ENCODE measurements at places on chromosomes 11 and 22. TPM values are rescaled to one million over a fixed set of nuclear protein-coding genes. Genes with fewer than 3 reads are reported as not detected.

The MS4A6A gene
- 34.2 TPM for polyA plus RNA-seq

The MGAT3 gene
- 1.1 TPM for polyA plus RNA-seq

GRCh38 chr11:45920531-45921477 lies 1.7 kb upstream of the LARGE2 start:
- H3K27ac ChIP-seq = peak overlapping the region; percentile 87
- H3K4me3 ChIP-seq = no peak overlapping the region

DNA sequence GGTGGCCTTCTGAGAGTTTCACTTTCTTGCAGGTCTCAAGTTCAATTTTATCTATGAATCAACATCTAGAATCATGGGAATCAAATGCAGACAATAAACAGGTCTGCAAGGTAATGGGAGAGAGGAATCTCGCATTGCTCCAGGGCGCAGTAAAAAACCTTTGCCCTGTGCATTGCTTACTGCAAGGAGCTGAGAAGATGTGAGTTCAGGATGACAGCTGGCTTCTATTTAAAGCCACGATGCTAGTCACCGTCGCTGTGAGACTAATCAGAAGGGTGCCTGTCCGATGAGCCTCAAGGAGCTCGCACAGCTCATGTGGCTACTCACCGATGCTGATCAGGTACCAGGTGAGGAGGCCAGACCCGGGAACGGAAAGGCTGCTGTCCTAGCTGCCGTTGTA lies 30.2 kb upstream of the APOA1 start:
- H3K4me3 ChIP-seq = no peak overlapping the region
- no peaks in the 10 kb centered on the region for H3K4me1 ChIP-seq
- no peaks in the 10 kb centered on the region for H3K27me3 ChIP-seq
- peaks cover 100% of the 10 kb centered on the region for H3K36me3 ChIP-seq
- no peak for DNase-seq

The CYP2D6 gene
- polyA plus RNA-seq = 1.00 TPM

The TMEM218 gene
- 16.1 TPM for polyA plus RNA-seq

DNA sequence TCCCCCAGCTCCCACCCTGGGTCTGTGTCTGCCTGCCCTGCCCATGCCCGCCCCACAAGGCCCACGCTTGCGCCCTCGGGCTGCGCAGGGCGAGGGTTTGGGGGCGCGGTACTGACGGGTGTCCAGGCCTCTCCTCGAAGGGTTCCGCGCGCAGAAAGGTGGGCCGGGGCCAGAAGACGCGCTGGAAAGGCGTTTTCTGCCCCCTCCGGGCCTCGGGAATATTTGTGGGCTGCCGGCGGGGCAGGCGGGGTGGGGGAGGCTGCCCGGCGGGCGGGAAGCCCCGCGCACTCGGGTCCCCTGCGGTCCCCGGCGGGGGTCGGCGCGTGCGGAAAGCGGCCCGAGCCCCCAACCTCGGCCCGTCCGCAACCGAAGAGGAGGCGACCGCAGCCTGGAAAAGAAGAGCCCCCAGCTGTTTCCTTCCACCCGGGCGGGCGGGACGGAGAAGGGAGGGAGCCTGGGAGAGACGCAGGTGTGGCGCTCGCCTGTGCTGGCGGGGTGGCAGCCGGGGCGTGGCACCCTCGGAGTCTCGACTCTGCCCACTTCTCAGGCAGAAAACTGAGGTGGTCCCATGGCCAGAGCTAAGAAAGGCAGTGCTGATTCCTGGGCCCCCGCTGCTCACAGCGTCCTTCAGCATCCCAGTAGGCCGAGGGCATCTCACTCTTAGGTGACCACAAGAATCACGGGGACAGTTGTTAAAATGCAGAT lies 59.0 kb downstream of the THAP12 start:
- peaks cover 20% of the 10 kb centered on the region for H3K27me3 ChIP-seq
- H3K27ac ChIP-seq = no peak overlapping the region
- no peak for DNase-seq
- no peaks in the 10 kb centered on the region for H3K36me3 ChIP-seq
- H3K4me1 ChIP-seq = peaks cover 9% of the 10 kb centered on the region
- H3K4me3 ChIP-seq = peak overlapping the region; percentile 40

The DEFB131B gene
- polyA plus RNA-seq = not detected

DNA sequence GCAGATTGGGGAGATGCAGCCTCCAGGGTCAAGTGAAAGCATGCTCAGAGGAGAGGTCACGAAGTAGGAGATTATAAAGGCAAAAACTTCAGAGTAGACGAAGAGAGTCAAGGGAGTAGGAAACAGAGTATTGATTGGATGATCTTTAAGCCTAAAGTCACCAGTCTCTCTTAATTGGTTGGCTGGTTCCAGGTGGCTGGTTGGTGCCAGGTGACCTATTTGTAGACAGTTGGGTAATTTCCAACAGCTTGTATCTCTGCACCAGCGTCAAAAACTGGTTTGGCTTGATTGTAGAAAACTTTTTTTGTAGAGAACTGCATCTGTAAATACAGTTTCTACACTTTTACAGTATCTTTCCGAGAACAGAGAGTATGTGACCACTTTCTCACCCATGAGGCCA lies 75.7 kb upstream of the CCDC90B start:
- H3K4me1 ChIP-seq = no peaks in the 10 kb centered on the region
- H3K36me3 ChIP-seq = no peaks in the 10 kb centered on the region

DNA sequence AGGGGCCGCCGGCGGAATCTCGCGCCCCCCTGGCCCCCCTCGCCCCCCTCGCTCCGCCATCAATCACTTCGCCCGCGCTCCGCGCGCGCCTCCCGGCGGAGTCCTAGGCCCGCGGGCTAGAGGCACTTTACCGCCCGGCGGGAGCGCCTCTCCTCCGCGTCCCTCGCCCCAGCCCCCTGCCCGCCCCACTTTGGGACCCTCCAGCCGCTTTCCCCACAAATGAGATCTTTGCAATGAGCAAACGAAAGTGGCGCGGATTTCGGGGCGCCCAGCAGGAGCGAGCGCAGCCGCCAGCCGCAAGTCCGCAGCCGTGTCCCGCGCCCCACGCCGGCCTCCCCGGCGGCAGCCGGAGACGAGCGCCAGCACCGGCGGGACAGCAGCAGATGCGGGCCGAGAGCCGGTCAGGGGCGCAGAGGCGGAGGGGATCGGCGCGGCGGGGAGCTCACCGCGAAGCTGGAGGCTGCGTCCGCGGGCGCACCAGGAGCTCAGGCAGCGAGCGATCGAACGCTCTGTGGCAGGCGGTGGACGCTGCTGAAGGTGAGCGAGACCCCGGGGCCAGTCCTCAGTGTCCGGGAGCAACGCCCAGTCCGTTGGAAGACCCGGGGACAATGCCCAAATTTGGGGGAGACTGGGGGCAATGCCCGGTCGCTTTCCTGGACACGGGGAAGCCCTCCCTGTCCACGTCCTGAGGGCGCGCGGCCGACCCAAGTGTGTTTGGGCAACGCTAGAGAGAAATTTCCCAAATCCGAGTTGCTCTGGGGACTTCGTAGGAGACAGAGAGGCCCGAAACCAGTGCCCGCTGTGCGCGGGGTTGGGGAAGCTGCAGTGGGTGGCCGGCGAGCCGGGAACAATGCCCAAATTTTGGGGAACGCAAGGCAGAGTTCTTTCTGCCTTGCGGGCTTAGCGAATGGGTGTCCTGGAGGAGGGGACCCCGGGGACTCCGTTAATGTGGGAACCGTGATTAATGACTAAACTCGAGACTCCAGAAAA lies 1.5 kb upstream of the IGF2 start:
- no peaks in the 10 kb centered on the region for H3K36me3 ChIP-seq

DNA sequence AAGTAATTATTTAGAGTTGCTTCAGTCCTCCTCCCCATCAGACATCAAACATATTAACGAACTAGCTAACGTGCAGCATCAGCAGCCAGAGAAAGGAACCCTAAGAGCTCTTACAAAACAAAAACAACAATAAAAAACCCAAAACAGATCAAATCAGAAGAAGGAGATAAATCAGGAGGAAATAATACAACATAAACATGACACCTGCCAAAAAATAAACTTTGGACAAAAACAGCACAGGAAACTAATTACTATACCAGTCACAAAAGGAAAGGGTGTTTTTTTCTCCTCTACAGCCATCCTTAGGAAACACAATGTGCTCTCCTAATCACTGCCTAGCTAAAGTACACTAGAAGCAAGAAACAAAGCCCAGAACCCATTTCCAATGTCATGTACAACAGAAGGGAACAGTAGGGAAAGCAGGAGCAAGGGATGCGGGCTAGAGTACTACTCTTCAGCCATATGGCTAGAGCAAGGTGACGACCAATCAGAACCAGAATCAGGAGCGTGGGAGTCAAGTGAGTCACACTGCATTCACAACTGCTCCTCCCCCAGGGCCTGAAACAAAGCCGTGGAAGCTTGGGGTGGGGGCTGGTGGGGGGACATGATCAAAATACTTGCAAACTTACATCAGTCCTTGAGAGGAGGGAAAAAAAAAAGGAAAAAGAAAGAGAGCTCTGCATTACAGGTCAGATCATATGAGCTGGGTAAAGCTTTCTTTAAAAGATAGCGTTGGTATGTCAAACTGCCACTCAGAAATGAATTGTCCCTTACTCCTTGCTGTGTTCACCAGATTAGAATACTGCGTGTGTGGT lies 60.4 kb downstream of the LARGE2 start:
- no peak overlapping the region for H3K4me3 ChIP-seq
- H3K27me3 ChIP-seq = no peaks in the 10 kb centered on the region
- no peak overlapping the region for H3K27ac ChIP-seq
- DNase-seq = no peak
- peaks cover 31% of the 10 kb centered on the region for H3K4me1 ChIP-seq

DNA sequence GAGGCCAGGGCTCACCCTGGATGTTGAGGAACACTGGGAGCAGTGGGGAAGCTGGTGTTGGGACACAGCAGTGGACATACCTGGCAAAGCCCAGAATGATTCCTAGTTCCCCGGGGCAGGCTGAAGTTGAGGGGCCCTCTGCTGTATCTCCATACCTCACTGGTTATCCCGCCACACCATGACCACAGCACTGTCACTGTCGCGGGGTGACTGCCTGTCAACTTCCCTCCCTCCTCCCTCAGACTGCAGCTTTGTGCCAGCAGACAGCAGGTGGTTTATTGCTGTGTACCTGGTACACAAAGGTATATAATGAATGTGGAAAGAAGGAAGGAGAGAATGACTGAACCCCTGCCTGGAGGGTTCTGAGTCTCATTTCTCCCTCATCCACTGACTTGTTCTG lies 318.7 kb downstream of the TMEM135 start:
- no peaks in the 10 kb centered on the region for H3K36me3 ChIP-seq
- no peak overlapping the region for H3K4me3 ChIP-seq
- no peak for DNase-seq
- H3K4me1 ChIP-seq = peaks cover 6% of the 10 kb centered on the region

- H3K27ac ChIP-seq = no peak overlapping the region
- peaks cover 6% of the 10 kb centered on the region for H3K4me1 ChIP-seq
- no peaks in the 10 kb centered on the region for H3K36me3 ChIP-seq
- no peak overlapping the region for H3K4me3 ChIP-seq
Measured at GRCh38 chr11:107957109-107957588, 28.9 kb downstream of the RAB39A start.
